ENCODE measurements at places on chromosomes 2 and 18. TPM values are rescaled to one million over a fixed set of nuclear protein-coding genes. Genes with fewer than 3 reads are reported as not detected.

The USP40 gene
- polyA plus RNA-seq = 15.1 TPM

The AQP12A gene
- not detected for polyA plus RNA-seq

The GCKR gene
- polyA plus RNA-seq = 0.50 TPM

The PRKAG3 gene
- 0.07 TPM for polyA plus RNA-seq

The MATN3 gene
- 0.29 TPM for polyA plus RNA-seq

The ANO7 gene
- polyA plus RNA-seq = 1.1 TPM

The CPSF3 gene
- polyA plus RNA-seq = 13.1 TPM

The NEU2 gene
- polyA plus RNA-seq = not detected

The CDH19 gene
- polyA plus RNA-seq = 29.8 TPM

The UGT1A5 gene
- not detected for polyA plus RNA-seq

The SLC8A1 gene
- polyA plus RNA-seq = 41.8 TPM

The POTEF gene
- 0.05 TPM for polyA plus RNA-seq
